Stromal cell of bone marrow (primary cell): ENCODE measurements at places on chromosomes 2 and 18.

- no peak for DNase-seq
Observed at GRCh38 chr2:193517615-193518014, 1322.9 kb upstream of the TMEFF2 start.

- no peak for DNase-seq
Observed at GRCh38 chr2:28400921-28401320, 8.3 kb downstream of the FOSL2 start.

GRCh38 chr2:109403841-109404201 lies 209.9 kb downstream of the SEPTIN10 start:
- DNase-seq = no peak

DNA sequence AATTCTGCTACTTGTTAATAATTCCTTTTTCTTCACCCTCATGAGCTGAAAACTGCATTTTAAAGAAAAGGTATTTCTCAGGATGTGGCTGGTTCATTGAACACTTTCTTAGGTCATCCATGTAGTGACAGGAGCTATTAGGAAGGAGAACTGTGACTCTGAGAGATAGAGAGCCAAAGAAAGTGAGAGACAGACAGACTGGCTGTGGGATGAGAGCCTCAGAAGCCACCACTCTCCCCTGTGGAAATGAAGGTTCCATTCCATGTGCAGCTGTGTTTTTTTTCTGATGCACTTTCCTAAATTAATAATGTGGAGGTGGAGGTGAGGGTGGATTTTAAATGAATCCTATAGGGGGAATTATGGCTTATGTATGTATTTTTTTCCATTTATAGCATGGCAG lies 113.3 kb downstream of the FAM210A start:
- DNase-seq = no peak

GRCh38 chr2:184735611-184736010 lies 137.3 kb downstream of the ZNF804A start:
- no peak for DNase-seq

- no peak for DNase-seq
Observed at GRCh38 chr2:61161888-61162287, at the start of gene C2orf74. TSS of gene C2orf74 (plus strand) at chr2:61162188. CDS start at chr2:61162515, 327 bp downstream.

DNA sequence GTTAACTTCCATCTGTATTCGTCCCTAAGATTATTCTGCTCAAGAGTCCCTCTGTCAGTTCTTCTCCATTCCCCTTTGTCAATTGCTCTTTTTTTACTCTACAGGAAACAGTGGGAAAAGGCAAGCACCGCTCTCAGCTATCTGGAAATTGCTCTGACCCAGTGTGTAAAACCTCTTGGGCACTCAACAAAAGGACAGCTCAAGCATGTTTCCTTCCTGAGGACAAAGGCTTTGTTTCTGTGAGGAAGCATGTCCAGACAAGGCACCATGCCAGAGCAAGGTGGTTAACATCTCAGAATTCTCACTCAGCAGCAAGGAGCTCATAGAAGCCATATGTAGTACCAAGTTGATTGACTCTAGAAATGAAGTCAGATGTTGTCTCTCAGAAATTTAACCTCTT lies 735.6 kb downstream of the TSN start:
- no peak for DNase-seq

- DNase-seq = no peak
Observed at GRCh38 chr2:41510108-41510507, 537.7 kb upstream of the PKDCC start.

DNA sequence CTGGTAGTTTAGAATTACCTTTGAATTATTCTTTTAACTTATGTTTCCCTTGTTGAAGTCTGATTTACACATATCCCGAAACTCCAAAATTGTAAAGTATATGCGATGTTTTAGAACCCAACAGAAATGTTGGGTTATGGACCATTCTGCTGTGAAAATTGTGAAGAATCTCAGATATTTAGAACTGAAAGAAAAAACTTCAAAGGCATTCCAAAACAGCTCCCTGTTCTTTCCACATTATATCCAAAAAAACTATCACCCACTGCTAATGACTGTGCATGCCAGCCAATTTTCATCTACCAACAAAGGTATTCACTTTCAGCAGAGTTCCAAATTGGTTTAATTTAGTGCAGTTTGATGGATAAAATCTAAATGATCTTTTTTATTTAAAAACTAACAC lies 21.5 kb upstream of the PDE1A start:
- DNase-seq = no peak

GRCh38 chr2:172674968-172675303 lies 60.7 kb upstream of the RAPGEF4 start:
- DNase-seq = no peak

GRCh38 chr2:183172220-183172887 lies 48.1 kb downstream of the NUP35 start:
- no peak for DNase-seq

GRCh38 chr2:9809064-9809356 lies 34.3 kb upstream of the TAF1B start:
- DNase-seq = no peak

DNA sequence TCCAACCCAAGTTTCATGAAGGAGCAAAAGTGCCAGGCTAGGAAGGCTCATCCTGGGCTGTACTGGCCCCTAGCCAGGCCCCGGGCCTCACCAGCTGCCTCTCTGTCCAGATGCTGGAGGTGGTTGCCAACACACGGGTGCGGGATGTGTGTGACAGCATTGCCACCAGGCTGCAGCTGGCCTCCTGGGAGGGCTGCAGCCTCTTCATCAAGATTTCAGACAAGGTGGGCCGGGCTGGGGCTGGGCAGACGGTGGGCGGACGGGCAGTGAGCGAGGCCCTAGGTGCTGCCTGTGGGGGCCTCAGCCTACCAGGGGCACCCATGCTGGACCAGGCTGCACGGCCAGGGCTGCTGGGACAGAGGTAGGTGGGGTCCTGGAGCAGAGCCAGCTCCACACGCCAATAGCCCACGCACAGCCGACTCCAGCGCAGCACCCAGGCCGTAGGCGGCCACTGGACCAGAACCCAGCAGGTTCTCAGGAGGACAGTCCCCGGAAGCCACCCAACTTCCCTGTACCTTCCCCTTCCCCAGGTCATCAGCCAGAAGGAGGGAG lies 11.8 kb upstream of the GPR17 start:
- no peak for DNase-seq

GRCh38 chr2:170651624-170652325 lies 63.4 kb upstream of the SP5 start:
- DNase-seq = no peak

GRCh38 chr18:74534150-74534969 lies at the start of gene CNDP1:
TSS of gene CNDP1 (plus strand) at chr18:74534500. CDS start at chr18:74534668, 168 bp downstream.
- no peak for DNase-seq

DNA sequence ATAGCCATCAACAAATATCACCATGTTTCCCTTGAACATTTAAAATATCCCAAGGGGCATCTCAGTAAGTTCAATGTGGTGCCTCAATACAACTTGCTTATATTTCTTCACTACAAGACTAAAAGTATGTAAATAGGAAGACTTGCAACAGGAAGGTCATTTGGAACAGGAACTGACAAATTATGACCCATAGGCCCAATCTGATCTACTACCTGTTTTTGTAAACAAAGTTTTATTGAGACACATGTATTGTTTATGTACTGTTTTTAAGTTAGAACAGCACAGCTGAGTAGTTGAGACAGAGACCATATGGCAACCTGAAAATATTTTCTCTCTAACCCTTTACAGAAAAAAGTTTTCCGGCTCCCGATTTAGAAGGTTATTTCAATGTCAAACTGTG lies 154.8 kb upstream of the TFPI start:
- no peak for DNase-seq

DNA sequence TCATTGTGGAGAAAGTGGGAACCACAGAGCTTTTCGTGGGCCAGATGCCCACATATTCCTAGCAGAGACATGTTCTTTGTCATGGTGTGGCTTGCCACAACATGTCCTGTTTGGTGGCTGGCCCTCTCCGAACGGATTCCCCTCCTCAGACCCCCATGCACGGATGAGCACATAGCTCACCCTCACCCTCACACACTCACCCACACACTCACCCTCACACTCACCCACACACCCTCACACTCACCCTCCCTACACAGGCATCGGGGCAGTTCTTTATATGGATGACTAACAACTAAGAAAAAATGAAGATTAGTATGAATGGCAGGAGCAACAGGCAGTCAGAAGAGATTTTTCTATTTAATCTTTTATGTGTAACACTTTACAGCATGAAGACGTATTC lies 149.9 kb downstream of the ZNF236 start:
- no peak for DNase-seq

DNA sequence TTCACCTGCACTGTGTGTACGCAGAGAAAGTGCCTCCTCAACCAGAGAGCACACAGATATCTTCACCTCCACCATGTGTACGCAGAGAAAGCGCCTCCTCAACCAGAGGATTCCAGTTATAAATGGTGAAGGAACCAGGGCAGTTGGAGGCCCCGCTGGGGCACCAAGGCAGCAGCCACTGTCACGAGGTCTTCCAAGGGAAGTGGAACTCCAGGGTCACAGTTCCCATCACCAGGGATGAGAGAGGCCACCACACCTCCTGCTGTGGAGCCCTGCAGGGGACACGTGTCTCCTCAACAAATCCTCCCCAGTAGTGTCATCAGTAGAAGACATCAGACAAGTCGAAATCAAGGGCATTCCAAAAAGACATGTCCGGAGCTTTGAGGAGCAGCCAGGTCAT lies 28.2 kb upstream of the NFATC1 start:
- DNase-seq = no peak
